ENCODE measurements at places on chromosomes 4 and X.

- peak; percentile 1 for DNase-seq
These were observed 68.3 kb downstream of the LARP7 start for GRCh38 chr4:112704991-112705845.

DNA sequence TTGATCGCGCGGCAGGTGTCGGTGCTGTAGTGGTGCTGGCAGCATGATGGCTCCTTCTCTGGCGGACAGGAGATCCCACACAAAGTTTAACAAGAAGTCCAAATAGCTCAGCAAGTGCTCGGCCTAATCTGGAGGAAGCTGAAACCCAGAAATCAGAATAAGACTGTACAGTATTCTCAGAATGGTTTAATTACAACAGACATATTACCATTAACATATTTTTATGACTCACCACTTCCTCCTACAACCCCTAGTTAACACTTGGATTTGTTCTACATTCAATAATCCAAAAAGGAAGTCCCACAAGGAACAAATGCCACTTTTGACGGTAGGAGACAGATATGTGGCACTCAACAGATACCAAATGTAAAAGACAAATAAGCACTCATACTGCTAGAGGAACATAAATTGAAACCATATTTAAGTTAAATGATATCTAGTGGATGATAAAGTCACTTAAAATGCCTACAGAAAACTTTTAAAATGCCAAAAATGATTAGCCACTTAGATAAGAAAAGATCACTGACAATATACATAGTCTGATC, 91.2 kb downstream of the HUWE1 start:
- DNase-seq = no peak

GRCh38 chr4:168919706-168920324, 90.2 kb downstream of the CBR4 start:
- no peak for DNase-seq

DNA sequence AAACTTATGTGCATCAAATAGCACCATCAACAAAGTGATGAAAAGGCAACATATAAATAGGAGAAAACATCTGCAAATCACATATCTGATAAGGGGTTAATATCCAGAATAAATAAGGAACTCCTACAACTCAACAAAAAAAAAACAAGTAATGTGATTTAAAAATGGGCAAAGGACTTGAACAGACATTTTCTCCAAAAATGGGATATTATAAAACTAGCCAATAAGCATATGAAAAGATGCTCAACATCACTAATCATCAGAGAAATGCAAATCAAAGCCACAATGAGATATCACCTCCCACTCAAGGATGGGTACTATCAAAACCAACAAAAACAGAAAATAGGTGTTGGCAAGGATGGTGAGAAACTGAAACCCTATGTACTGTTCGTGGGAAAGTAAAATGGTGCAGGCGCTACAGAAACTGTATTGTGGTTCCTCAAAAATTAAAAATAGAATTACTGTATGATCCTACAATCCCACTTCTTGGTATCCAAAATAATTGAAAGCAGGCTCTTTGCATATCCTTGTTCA, 2.4 kb downstream of the DNAJB14 start:
- DNase-seq = no peak

GRCh38 chr4:74921490-74921889, 11.4 kb upstream of the PARM1 start:
- no peak for DNase-seq

GRCh38 chr4:110654254-110654635, 31.4 kb upstream of the PITX2 start:
- DNase-seq = no peak

GRCh38 chrX:38768079-38768478, 33.2 kb upstream of the MID1IP1 start:
- DNase-seq = no peak

DNA sequence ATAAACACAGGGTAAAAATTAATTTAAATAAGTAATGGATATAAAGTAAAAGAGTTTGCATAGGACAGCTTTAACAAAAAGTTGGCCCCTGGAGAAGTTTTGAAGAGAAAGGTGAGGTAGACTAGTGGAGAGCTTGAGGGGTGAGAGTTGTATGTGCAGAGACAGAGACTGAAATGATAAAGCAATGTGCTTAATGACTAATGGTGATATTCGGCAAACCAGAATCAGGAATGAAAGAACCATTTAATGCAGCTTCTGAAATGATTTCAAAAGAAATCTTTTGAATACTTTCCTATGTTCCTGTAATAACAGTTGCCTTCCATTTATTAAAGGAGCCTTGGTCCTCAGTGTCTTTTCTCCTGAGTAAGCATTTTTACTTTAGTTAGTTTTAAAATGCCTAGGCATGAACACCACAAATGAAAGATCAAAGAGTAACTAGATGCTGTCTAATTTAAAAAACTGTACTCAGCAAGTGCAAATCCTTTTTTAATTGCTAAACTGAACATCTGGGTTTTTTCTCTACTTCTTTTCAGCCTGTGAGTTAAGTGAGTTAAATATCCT, 28.5 kb downstream of the CAMK2D start:
- DNase-seq = no peak

DNA sequence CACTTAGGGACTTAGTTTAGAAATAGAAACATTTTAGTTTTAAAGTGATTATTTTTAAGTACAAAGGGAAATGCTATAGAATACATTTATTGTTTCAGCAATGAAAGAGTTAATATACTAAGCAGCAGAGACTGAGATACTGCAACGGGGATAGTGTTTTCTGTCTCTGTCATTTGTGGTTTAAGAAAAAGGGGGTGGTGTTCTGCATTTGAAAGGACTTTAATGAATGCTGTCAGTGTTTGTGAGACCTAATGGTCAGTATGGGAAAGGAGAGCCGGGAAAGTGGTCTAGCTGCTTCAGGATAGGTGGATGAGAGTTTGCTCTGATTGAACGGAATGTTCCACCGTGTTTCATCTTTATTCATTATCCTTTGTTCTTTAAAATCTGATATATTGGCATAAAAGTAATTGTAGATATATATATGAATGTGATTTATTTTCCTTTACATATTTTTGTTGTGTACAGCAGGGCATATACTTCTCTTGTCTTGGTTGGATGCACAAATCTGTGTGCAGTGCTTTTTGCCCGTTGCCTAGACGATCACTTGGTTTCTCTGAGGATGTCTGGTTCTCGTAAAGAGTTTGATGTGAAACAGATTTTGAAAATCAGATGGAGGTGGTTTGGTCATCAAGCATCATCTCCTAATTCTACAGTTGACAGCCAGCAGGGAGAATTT, at the start of gene KLHL5:
Gene KLHL5, plus strand, starts transcription at position 139 of the 676 bp plus-strand sequence. Its CDS starts 421 bp downstream, at position 560.
- no peak for DNase-seq

DNA sequence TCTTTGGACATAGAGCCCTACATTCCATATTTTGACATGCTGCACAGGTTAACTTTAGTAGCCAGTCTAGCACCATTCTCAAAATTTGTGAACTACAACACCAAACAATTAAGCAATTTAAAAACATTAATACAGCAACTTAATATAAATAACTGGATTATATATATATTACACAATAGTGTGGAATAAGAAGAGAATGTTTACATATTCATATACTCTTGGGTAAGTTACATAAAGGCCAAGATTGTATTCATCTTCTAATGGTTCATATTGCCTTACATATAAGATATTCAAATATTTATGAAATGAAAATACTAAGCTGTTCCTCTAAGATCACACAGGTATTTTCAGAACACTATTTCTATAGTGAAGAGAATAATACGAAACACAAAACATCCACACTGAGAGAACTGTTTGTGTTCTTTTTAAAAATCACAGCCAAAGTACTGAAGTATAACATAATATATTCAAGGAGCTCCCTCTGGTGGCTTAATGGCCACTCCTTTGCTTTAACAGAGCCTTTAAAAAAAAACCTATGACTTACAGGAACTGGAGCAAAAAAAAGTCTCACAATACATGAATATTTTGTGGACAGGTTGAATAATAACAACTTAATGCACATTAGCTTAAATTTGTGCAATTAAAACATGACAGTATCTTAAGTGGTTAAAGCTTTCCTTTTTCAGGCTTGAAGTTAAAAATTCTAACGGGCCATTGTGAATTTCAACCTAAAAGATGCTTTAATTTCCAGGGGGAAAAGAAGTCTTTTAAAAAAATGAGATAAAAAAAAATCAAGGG, 46.2 kb downstream of the NEK1 start:
- DNase-seq = no peak

GRCh38 chr4:186149872-186150271, 41.5 kb upstream of the CYP4V2 start:
- peak; percentile 10 for DNase-seq

GRCh38 chrX:27439771-27440170, 23.4 kb downstream of the PPP4R3C start:
- DNase-seq = no peak

DNA sequence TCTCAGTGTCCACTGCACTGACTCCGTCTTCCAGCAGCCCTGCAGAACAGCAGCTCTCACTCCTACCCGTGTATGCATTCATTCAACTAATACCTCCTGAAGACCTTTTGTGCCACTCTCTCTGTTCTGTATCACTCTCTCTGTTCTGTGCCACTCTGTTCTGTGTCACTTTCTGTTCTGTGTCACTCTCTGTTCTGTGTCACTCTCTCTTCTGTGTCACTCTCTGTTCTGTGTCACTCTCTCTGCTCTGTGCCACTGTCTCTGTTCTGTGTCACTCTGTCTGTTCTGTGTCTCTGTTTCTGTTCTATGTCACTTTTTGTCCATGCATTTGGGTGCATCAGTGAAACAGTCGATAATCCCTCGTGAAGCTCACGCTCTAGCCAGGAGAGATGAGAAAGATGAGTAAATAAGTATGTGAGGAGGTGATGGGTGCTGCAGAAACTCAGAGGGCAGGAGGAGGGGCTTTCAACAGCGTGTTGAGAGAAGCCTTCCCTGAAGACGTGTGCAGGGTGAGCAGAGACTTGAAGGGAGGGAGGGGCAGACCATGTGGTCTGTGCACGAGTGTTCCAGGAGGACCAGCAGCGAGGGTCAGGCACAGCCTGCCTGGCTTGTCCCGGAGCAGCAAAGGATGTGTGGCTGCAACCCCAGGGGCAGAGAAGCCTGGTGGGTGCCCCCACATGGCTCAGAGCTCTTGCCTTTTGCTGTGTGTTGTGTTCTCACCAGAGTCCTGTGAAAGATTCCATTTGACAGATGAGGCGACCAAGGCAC, 8.9 kb downstream of the PIGG start:
- no peak for DNase-seq

DNA sequence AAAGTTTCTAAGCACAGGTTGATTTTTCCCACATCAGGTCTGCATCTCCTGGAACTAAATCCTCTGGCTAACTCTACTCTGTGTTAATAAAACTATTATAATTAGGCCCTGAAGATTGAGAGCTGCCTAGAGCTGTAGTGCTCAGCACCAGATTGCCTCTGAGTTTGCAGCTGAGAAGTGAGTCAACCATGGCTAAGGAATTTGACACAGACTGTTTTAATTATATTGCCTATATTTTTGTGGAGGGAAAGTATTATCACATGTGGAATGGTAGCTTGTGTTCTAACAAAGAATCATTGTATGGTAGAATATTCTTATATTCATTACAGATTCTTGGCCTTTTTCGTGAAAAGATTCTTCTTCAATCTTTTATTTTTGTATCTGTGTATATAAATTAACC, 1907.6 kb upstream of the TENM3 start:
- DNase-seq = no peak

- DNase-seq = no peak
These were observed 436.5 kb downstream of the SMARCA1 start for GRCh38 chrX:129086802-129087201.

- DNase-seq = no peak
These were observed 20.2 kb downstream of the GYG2 start for GRCh38 chrX:2848871-2849301.

DNA sequence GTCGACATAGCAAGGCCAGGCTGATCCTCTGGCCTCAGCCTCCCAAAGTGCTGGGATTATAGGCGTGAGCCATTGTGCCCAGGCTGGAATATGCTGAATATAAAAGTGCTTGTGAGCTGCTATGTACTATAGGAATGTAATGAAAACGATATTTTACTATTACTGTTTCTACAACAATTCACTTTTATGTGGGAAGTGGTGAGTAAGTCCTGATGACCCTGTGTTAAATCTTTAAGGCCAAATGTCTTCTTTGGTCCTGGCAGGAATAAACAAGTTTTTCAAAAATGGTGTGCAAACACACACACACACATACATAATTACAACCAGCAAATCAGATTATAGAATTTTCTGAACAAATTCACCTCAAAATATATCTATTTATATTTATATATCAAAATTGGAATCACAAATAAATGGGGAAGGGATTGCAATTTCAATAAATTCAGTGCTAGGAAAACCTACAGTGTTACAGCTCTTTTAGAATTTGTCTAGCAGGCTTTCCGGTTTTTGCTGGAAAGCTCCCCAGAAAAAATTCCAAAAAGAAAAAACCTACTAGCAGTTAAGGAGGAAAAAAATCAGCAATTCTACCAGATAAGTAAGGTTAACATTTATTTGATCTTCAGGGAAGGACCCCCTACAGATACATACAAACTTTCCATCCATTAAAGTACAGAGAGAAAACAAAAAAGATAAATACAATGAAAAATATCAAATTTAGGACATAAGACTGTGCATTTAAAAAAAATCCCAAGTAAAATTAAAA, 17.9 kb downstream of the SMIM14 start:
- DNase-seq = no peak

DNA sequence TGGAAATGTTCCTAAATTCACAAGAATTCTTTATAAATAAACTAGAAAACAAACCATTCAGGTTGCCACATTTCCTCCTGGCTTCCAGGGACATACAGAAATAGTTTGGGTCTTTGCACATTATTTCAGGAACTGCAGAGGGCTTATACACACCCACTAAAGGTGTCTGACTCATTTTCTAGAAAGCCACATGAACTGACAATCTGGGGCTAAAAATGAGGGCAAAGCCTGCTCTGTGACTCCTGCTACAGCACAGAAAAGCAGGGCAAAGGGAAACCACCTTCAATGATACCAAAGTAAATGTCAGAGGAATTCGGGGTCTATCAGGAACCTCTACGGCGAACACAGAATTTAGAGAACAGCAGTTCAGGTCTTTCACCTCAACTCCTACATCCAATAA, 112.2 kb upstream of the MAP3K15 start:
- DNase-seq = no peak

DNA sequence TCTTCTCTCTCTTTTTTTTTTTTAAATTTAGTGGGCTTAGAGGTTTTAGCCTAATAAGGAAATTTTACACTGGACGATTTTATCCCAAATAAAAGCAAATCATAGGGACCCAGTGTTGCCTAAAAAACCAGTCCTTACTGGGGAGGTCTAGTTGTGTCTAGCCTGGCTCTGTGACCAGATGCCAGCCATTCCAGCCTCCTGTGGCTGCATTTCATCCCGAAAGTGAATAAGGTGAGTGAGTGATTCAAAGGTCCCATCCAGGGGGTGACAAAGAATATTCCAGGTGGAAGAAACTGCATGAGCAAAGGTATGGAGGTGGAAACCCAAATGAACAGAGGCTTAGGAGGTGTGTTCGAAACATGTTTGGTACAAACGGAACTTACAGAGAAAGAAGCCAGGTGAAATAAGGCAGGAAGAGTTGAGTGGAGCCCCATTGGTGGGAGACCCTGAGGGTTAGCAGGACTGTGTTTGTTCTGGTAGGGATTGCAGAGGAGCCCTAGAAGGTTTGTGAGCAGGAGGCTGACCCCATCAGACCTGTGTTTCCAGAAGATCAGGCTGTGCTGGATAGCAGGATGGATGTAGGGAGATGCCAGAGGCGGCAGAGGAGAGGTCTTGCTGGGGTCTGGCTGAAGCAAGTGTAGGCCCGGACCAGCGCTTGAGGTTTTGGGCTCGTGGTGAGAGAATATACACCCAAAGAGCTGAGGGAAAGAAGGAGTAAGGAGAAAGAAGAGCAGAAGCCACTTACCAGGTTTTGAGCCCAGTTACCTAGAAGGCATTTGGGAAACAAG, 31.6 kb downstream of the PTTG2 start:
- DNase-seq = no peak

GRCh38 chrX:87687703-87688102, 170.1 kb downstream of the KLHL4 start:
- no peak for DNase-seq

All from amygdala (tissue), 56 donors.